ENCODE measurements at places on chromosomes 3 and 15.

DNA sequence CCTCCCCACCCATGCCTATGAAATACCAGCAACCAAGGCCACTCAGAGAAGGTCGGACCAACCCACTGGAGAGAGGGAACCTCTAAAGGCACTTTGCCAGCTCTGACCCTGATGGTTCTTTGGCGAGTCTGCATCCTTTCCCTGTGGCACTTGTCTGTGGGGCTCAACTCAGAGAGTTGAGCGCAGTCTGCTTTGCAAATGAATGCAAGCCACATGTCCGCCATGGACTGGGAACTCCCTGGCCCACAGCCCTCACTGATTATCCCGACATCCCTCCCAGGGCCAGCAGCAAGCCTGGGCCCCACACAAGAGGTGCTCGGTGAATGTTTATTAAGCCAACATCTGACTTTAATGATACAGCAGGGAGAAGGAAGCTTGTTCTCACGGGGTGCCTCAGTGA is 55.5 kb upstream of the HES1 start:
- DNase-seq, result no peak

GRCh38 chr15:48168616-48169015 is 9.5 kb downstream of the MYEF2 start:
- DNase-seq, result no peak

DNA sequence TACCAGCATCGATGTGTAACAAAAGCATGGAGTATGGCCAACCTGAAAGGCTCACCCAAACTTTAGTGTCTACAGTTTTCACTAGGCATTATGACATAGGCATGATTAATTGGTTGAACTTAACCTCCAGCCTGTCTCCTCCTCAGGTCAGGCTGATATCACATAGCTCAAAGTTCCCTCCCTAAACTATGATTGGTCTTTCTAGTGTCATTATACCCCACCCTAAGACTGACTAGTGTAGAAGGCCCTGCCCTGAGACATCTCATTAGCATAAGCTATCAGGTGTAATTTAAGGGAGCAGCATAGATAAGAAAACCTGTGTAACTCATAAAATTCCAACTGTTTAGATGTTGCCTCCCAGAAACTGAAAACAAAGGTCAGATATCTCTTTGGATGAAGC is 195.2 kb downstream of the ALCAM start:
- DNase-seq, result no peak

GRCh38 chr3:109050591-109051167 is 67.3 kb downstream of the MORC1 start:
- peak; percentile 21 for DNase-seq

- no peak for DNase-seq
Measured at GRCh38 chr3:188111002-188111584, 42.9 kb upstream of the LPP start.

DNA sequence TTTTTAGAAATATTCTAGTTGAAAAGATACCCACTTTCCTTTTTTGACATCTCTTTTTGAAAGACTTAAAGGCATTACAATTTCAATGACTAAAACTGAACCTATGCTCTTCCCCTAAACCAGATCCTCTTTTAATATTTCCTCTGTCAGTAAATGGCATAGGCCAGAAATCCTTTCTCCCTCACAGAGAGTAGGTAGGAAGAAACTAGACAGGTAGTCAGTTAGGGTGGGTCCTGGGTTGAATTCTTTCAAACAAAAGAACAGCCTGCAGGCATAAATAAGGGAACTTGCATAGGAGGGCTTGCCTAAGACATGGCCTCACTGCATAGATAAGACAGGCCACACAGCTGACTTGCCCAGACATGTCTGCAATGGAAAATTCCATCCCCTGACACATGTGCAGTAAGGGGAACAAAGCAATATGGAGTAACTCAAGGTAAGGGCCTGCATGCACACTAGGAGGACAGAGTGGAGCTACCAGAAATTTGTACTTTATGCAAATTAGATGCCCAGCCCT is 23.1 kb downstream of the PLSCR5 start:
- DNase-seq, result no peak

DNA sequence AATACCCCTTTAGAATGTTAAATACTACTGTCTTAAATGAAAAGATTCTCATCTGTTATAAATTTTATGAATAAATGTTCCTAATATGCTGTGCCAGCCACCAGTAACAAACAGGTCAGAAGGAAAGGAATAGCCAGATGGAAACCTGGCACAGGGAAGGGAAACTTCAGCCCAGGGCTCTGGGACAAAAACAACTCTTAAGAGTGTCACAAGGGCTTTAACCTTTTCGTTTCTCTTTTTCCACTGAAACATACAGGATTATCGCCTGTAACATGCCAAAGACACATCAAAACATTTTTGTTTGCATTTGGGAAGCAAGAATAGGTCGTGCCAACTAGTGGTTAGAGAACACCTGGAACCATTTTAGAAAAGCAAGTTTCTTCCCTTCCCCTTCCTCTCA is 109.0 kb upstream of the NEDD4 start:
- no peak for DNase-seq

DNA sequence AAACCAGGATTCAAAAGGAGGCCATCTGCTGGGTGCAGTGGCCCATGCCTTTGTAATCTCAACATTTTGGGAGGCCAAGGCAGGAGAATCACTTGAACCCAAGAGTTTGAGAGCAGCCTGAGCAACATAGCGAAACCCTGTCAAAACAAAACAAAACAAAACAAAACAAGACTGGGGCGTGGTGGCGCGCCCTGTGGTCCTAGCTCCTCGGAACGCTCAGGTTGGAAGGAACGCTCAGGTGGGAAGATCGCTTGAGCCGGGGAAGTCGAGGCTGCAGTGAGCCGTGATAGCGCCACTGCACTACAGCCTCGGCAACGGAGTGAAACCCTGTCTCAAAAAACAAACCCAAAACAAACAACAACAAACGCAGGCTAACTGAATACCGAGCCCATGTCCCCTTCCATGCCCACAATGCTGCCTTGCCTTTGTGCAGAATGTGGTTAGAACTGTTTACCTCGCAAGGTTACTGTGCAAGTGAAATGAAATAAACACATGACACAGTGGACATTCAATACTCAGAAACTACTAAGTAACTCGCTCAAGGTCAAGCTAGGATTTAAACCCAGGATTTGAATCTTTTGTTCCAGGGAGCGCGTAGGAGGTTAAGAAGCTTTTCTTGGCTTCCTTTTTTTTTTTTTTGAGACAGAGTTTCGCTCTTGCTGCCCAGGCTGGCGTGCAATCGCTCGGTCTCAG is 766 bp upstream of the EMC4 start:
- no peak for DNase-seq

GRCh38 chr3:191424881-191425280 is 36.1 kb upstream of the PYDC2 start:
- DNase-seq, result no peak

DNA sequence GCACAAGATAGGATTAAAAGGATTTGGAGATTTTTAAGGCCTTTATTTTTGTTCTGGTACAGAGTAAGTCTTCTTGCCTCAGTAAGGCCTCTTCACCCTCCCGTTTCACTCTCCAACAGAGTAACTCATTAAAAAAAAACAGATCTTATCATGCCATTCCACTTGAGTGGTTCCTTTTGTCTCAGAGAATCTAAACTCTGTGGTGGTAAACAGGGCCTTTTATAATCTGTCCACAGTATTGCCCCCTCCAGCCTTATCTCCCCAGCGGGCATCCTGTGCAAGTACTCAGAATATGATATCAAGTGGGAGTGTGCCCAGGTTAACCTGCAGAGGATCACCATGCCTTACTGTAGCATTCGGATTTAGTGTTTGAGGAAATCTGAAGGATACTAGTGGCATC is 20.3 kb upstream of the ATOSA start:
- DNase-seq, result no peak

DNA sequence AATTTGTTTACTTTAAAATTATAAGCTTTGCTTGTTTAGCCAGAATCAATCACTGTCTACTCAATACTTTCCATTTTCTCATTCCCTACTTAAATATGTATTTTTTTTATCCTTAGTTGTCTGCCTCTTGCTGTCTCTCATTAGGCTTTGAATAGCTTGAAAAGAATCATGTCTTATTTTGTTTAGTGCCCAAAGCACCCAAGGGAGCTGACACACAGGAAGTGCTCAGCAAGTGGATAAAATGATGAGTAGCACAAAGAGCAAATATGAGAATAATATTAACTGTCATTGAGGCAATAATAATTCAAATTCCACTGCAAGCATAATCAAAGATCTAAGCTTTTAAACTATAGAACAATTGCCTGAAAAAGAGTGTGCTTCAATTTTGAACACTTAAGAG is 19.0 kb upstream of the IL1RAP start:
- DNase-seq, result no peak

DNA sequence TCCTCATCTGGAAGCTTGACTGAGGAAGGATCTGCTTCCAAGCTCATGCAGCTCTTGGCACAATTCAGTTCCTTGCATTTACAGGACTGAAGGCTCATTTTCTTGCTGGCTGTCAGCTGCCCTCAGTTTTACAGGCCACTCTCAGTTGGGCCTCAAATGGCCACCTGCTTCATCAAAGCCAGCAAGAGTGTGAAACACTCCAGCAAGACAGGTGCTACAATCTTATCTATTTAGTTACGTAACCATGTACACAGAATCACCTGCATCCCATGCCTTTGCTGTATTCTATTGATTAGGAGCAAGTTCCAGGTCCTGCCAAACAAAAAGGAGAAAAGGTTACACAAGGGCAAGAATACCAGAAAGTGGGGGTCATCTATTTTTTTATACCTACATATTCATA is 40.8 kb downstream of the RHCG start:
- DNase-seq, result no peak

DNA sequence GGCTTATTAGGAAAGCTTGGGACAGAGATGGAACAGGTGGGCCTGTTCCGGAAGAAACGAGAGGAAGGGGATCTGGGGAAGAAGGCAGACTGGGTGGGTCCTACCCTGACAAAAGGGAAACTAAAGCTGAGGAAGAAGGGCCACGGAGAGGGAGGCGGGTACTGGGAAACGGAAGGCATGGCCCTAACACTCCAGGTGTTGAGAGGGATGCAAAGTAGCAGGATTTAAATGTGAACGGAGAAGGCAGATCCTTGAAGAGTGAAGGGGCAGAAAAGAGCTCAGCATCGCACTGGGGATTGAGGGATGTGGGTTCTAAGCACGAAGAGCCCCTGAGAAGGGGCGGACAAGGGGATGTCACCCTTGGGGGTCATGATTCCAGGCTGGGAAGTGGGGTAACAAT is 735 bp downstream of the STIMATE start:
- DNase-seq, result no peak

- DNase-seq, result no peak
Measured at GRCh38 chr15:69854521-69855181, 243.1 kb downstream of the TLE3 start.

- DNase-seq, result no peak
Measured at GRCh38 chr3:96266395-96267190, 547.8 kb upstream of the EPHA6 start.

DNA sequence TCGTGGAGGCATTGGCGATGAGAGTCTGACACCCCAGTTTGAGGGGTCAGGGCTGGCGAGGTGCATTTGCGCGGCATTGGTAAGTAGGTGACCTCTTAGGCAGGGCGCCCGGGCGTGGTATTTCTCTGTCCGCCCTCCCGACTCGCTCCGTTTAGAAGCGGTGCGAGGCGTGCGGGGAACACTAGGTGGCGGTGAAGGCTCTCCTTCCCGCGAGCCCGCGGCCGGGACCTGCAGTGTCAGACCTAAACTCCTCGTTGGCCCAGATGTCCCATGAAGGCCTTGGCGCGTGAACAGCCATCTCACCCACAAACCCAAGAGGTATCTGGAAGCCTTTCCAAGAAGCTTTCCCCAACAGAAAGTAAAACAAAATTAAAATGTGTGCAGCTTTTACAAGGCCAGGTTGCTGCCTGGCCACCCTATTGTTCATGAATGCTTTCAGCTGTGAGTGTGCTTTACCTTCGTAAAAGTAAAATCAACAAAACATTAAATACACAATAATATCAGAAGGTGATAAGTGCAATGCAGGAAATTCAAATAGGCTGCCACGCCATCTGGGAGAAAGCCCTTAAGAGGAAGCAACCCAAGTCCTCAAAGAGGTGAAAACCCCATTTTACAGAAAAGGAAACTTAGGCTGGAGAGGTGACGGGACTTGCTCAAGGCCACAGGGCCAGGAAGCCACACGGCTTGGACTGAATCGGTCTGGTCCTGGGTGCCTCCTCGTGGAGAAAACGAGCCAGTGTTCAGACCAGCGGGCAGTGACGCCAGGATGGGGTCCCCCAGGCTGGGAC is 120.3 kb downstream of the ETFA start:
- DNase-seq, result peak; percentile 89

GRCh38 chr15:89178307-89178977 is 42.9 kb downstream of the RLBP1 start:
- peak; percentile 28 for DNase-seq

GRCh38 chr15:49908236-49908932 is 210.6 kb downstream of the ATP8B4 start:
- no peak for DNase-seq

DNA sequence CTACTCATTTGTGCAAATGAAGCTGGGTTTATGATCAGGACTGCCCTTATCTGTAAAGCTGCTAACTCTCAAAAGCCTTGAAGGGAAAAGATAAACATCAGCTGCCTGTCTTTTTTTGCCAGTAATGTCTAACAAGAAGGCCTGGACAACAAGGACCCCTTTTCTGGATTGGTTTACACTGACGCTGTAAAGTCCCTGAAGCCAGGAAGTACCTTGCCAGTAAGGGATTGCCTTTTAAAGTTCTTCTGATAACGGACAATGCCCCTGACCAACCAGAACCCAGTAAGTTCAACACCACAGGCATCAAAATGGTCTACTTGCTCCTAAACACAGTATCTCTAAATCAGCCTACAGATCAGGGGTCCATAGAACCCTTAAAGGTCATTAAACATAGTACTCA is 178.0 kb downstream of the PCCB start:
- DNase-seq, result no peak

GRCh38 chr3:12351145-12351544 is 62.3 kb downstream of the PPARG start:
- DNase-seq, result no peak

- DNase-seq, result no peak
Measured at GRCh38 chr3:38154625-38155255, 10.6 kb upstream of the OXSR1 start.

- no peak for DNase-seq
Measured at GRCh38 chr3:101017017-101017416, 23.8 kb upstream of the ABI3BP start.

DNA sequence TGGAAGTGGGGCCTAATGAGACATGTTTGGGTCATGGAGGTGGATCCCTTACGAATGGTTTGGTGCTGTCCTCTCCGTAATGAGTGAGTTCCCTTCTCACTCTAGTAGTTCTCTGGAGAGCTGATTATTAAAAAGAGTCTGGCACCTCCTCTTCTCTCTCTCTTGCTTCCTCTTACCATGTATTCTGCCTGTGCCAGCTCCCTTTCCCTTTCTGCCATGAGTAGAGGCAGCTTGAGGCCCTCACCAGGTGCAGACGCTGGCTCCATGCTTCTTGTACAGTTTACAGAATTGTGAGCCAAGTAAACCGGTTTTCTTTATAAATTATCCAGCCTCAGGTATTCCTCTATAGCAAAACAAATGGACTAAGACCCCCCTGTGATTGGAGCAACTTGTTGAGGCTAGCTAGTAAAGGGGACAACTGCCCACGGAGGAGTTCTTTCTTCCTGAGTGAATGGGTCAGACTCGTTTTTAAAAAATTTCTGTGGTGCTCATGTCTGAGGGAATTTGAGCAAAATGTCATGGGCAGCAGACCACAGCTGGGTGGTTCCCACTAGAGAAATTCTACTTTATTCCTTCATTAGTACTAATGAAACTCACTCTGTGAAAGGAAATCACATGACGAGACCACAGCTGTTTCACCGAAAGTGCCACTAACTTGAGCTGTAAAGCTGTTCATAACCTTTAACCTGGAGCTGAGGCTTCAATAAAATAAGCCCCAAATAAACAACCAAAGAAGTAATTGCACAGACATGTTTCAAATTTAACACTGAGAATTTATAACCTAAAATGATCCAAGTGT is 210.0 kb downstream of the NFKBIZ start:
- no peak for DNase-seq

All from activated T-cell treated with anti-CD3 and anti-CD28 coated beads, Interleukin-2, amount 50 U/mL, for 48 hours (primary cell).